Gastroesophageal sphincter (tissue), 4 donors: ENCODE measurements at places on chromosomes 7 and 10. TPM values are rescaled to one million over a fixed set of nuclear protein-coding genes. Genes with fewer than 3 reads are reported as not detected.

ZNRF2 gene
- 18.7 TPM for total RNA-seq

SLC13A1 gene
- not detected for total RNA-seq

CCDC136 gene
- 19.2 TPM for total RNA-seq

SHTN1 gene
- total RNA-seq, result 5.0 TPM

DNA sequence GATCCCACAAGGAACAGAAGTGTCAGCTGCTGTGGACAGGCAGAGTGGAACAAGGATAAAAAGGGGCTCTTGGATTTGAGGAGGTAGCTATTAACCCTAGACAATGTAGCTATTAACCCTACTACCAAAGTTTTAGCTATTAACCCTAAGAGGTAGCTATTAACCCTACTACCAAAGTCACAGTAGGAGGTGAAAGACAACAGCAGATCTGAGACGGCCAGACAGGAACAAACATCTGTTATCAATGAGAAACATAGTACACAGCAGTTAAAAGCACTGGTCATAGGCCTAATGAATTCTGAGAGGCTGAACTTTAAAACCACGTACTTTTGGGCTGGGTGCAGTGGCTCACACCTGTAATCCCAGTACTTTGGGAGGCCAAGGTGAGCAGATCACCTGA lies 11.9 kb downstream of the ERCC6 start:
- no peak overlapping the region for H3K27ac ChIP-seq
- peaks cover 97% of the 10 kb centered on the region for H3K36me3 ChIP-seq
- ATAC-seq, result no peak
- H3K4me1 ChIP-seq, result no peaks in the 10 kb centered on the region

DNA sequence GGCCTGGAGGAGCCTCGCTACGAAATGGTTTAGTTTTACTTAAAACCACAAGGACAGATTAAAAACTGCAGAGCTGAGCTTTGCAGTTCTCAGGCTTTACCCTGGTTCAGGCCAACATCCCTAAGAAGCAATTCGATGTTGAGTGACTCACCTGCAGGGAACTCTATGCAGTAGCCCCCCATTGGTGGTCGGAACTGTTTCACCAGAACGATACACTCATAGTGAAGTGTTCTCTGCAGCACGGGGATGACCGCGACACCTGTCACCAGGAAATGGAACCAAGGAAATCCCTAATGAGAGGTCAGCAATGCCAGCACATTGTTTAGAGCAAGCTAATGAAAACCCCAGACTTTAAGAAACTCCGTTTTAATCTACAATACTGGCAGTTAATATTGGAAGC lies 18.0 kb downstream of the NUDT5 start:
- no peaks in the 10 kb centered on the region for H3K36me3 ChIP-seq

DNA sequence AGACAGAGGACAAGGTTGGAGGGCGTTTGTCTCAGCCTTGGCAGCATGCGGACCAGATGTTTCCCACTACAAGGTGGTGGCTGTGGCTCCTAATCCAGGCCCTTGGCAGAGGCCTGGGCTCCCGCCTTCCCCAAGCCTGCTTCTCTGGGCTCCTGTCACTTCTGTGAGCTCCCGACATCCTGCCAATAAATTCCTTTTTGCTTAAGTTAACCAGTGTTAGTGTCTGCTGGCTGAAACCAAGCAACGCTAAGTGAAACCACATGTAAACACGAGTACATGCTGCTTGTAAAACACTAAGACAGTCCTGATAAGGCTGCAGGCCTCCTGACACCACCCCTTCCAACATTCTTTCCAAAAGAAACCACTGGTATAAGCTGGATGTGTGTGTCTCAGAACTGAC lies 263.6 kb upstream of the ZMIZ1 start:
- no peaks in the 10 kb centered on the region for H3K36me3 ChIP-seq
- H3K4me1 ChIP-seq, result peaks cover 41% of the 10 kb centered on the region
- no peak overlapping the region for H3K4me3 ChIP-seq
- ATAC-seq, result peak; percentile 82

DNA sequence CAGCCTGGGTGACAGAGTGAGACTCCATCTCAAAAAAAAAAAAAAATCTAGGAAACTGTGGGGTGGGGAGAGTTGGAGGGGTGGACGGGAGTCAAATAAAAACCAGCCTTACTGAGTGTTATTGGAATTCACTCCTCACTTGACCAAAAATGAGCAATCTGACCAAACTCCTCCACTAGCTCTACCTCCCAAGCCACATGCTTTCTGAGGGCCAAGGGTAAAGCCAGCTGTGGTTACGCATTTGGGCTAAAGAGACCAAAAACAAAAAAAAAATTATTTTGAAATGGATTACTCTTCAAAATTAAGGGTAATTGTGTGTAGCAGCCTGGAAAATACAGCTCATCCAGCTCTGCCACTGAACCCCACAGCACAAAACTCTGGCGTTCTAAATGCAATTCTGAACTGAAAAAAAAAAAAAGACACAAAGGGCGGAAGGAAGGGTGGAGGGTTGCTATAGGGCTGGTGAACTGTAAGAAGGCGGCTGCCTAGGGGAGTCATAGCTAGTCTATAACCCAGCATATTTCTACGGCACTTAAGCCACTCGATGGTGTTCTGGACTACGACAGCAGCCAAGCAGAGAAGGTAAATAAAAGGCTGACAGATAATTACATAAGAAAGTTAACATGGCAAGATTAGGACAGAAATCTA lies 7.8 kb downstream of the ELMO1 start:
- H3K4me1 ChIP-seq, result no peaks in the 10 kb centered on the region
- peaks cover 14% of the 10 kb centered on the region for H3K27me3 ChIP-seq
- ATAC-seq, result peak; percentile 36

DNA sequence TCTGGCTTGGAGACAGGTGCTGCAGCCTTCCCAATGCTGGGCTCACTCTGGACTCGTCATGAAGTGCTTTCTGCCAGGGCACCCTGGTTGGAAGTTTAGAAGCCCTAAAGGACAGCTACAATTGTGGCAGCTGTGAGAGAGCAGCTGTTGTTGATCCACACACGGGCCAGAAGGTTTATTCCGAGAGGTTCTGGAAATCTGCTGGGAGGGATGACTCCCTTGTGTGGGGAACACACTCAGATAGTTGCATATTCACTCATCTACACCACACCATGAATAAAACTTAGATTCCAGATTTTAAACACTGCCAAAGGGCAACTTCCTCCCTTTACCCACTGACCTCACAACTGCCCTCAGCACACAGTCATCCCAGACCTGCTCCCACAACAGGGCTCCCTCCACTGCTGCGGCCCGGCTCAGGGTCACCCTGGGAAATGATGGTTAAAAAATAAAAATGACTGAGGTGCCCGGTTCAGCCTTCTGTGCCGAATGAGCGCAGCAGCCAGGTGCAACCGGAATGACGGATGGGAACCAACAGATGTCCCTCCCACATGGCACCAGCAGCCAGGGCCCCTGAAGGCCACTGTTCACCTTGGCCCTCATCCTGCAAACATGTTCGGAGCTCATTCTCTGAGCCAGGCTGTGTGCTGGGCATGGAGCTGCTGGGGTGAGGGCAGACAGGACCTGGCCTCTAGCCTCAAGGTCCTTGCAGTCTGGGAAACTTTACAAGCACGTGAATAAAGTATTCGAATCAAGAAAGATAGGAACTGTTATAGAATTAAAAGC lies 40.2 kb downstream of the ASB13 start:
- no peaks in the 10 kb centered on the region for H3K36me3 ChIP-seq
- H3K4me1 ChIP-seq, result peaks cover 10% of the 10 kb centered on the region
- H3K4me3 ChIP-seq, result no peak overlapping the region

- no peaks in the 10 kb centered on the region for H3K27me3 ChIP-seq
- ATAC-seq, result no peak
- peaks cover 6% of the 10 kb centered on the region for H3K4me1 ChIP-seq
- H3K4me3 ChIP-seq, result no peak overlapping the region
- H3K36me3 ChIP-seq, result no peaks in the 10 kb centered on the region
Observed at GRCh38 chr10:43939939-43940820, 291.5 kb upstream of the ZNF32 start.

DNA sequence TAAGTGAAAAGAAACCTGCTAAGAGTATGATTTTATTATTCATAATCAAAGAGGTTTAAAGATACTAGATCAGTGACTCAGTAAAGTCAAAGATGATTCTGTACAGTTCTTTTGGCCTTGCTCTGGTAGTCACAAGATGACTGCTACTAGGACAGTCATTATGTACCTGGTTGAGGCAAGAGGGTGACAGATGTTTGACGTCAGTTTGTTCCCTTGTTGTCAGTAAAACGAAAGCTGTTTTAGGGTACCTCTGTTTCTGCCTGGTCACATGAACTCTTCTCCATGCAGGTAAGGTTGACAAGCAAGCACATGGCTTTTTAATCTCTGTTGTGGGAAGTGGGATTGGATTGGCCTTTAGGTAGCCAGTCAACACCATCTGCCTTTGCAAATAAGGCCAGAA lies 308.0 kb downstream of the EXOC4 start:
- H3K27me3 ChIP-seq, result no peaks in the 10 kb centered on the region
- H3K27ac ChIP-seq, result no peak overlapping the region
- H3K4me1 ChIP-seq, result no peaks in the 10 kb centered on the region
- no peak for ATAC-seq
- no peak overlapping the region for H3K4me3 ChIP-seq

DNA sequence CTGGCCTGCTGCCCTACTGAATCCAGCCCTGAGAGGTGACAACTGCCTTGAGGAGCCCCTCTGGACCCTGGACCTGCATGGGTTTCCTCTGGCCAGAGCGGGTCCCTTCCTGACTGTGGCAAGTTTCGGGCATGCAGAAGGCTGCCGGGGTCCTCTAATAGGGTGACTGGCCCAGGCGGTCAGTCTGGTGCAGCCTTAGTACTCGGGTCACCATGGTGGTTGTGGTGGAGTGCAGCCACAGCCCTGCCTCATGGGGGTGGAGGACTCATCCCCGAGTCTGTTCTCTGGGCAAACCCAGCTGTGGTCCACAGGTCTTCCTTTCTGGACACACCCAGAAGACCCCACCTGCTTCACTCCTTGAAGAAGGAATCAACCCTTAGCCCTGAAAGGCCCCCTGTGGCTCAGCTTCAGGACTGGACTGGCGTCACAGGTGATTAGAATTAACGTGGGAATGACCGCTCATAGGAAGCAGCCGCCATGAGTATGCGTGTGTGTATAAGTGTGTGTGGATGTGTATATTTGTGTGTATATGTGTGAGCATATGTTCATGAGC lies 28.7 kb downstream of the RAMP3 start:
- H3K4me3 ChIP-seq, result no peak overlapping the region
- no peak for ATAC-seq
- no peaks in the 10 kb centered on the region for H3K27me3 ChIP-seq
- no peaks in the 10 kb centered on the region for H3K36me3 ChIP-seq
- H3K4me1 ChIP-seq, result no peaks in the 10 kb centered on the region

GRCh38 chr7:41900532-41900931 lies 197.6 kb upstream of the INHBA start:
- no peaks in the 10 kb centered on the region for H3K27me3 ChIP-seq
- H3K4me3 ChIP-seq, result no peak overlapping the region
- no peak overlapping the region for H3K27ac ChIP-seq
- no peaks in the 10 kb centered on the region for H3K4me1 ChIP-seq
- ATAC-seq, result no peak
- no peaks in the 10 kb centered on the region for H3K36me3 ChIP-seq
